Activated CD8-positive, alpha-beta T cell treated with anti-CD3 and anti-CD28 coated beads, Interleukin-2, amount 10 ng/mL, durations not matched to agents 7 days and 5 days (primary cell): ENCODE measurements at places on chromosomes 3 and 15.

DNA sequence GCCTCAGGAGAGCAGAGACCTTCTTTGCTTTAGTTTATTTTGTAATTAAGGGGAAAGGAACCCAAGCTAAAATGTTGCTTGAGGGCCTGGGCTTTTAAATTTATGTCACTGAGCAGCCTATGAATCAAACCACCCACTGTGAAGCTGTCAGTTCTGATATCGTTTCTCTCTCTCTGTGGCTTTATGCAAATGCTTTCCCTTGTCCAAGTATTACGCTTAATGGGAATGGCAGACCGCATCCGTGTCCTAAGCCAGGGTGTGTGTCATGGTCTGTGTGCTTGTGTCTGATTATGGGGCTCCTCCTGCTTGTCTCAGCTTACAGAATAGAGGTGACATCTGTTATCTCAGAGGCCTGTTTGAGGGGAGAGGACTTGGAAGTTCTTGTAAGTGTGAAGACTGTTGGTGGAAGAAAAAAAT lies 82.4 kb downstream of the EBLN2 start:
- no peak overlapping the region for H3K27ac ChIP-seq
- peaks cover 8% of the 10 kb centered on the region for H3K27me3 ChIP-seq
- H3K4me1 ChIP-seq = no peaks in the 10 kb centered on the region
- no peak for DNase-seq
- no peak overlapping the region for H3K4me3 ChIP-seq

- no peaks in the 10 kb centered on the region for H3K36me3 ChIP-seq
- no peak overlapping the region for H3K4me3 ChIP-seq
- H3K27me3 ChIP-seq = no peaks in the 10 kb centered on the region
- no peak for DNase-seq
- H3K4me1 ChIP-seq = peaks cover under 1% of the 10 kb centered on the region
- H3K27ac ChIP-seq = no peak overlapping the region
Measured at GRCh38 chr15:91929509-91929908, 76.0 kb downstream of the SLCO3A1 start.

DNA sequence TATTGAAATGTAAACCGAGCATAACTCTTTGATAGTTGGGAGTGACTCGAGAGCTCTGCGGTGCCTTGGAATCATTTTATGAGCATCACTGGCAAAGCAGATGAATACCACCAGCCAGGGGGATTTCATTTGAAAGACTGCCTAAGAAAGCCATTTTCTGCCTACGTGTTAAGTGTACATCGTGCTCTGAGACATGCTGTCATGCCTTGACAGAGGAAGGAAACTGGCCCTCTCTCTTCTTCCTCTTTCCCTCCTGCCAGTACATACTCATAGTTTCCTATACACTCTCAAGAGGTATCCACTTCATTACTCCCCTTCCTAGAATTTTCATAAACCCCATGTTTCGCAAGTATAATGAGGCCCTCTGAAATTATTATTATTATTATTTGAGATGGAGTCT lies 8.8 kb downstream of the BCL2A1 start:
- no peaks in the 10 kb centered on the region for H3K27me3 ChIP-seq
- H3K4me3 ChIP-seq = no peak overlapping the region
- no peak overlapping the region for H3K27ac ChIP-seq
- no peak for DNase-seq
- H3K36me3 ChIP-seq = peaks cover 23% of the 10 kb centered on the region

GRCh38 chr3:86738684-86739083 lies 252.3 kb downstream of the VGLL3 start:
- no peaks in the 10 kb centered on the region for H3K27me3 ChIP-seq
- H3K4me3 ChIP-seq = no peak overlapping the region
- DNase-seq = no peak
- no peaks in the 10 kb centered on the region for H3K4me1 ChIP-seq
